ENCODE measurements at places on chromosomes 4 and X. TPM values are rescaled to one million over a fixed set of nuclear protein-coding genes. Genes with fewer than 3 reads are reported as not detected.

Gene MAGEA10
- total RNA-seq, result not detected

Gene FREM3
- not detected for total RNA-seq

Gene SGMS2
- not detected for total RNA-seq

Gene ANXA10
- not detected for total RNA-seq

Gene TCEAL2
- total RNA-seq, result 6.3 TPM

Gene GBA3
- 0.32 TPM for total RNA-seq

Gene CYTL1
- not detected for total RNA-seq

Gene GAGE2A
- total RNA-seq, result not detected

Gene P2RY8
- 2.3 TPM for total RNA-seq

Gene MAGEA11
- total RNA-seq, result not detected

Gene S100P
- not detected for total RNA-seq

Gene GLRA3
- not detected for total RNA-seq

All from glutamatergic neuron (in vitro differentiated cells).